ENCODE measurements at places on chromosomes 1 and 21.

DNA sequence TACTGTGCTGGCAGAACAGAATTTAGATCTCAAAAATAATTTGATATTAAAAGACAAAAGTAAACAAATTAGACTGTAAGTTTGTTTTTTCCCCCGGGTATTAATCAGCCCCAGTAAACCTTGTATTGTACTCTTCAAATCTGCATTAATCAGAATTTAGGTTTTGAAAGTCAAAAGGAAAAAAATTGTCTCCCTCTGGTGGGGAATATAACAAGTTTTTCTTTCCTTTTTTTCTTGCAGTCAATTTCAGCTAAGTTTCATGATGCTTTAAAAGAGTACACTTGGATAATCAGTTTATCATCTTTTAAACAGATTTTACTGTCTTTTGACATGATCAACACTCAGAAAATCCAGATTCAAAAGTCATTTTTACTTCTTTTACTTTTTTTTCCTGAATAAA is 134.5 kb upstream of the PKN2 start:
- DNase-seq: peak; percentile 6

DNA sequence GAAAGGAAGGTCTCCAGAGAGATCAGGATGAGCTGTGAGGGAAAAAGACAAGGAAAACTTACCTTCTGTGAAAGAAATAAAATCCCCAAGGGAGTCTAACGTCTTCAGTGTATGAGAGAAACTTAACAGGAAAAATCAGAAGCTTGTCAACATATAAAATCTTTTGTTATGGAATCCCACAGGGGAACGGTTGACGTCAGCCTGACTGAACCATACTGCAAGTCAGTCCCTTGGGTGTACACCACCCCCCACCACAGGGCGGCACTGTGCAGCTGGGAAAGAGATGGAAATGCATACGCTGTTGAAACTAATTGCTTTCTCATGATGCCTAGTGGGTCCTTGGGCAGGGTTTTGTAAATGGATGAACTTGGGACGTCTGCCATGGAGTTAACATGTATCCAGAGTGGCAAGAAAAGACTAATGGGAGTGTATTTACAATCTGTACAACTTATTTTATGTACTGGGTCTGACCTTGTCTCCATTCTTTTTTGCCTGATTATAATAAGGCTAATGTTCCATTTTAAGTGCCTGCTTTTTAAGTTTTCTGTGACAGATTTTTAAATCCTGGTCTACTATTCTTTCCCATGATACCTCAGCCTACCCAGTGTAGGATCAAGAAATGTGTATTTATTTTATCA is 22.7 kb downstream of the UTP25 start:
- peak; percentile 67 for DNase-seq

DNA sequence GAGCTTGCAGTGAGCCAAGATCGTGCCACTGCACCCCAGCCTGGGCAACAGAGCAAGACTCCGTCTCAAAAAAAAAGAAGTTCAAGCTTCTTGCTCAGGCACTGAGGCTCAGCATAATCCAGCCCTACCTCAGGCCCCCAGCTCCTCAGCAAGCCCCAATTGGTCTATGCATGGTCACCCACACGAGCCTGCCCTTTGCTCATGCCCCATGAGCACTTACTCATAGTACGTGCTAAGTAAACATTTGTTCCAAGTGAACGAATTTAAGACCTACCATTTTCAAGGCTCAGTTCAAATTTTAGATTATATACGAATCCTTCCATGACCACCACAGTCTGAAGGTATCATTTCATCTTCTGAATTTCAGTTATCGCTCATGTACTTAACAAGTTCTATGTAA is 4.3 kb downstream of the PDZK1 start:
- no peak for DNase-seq

DNA sequence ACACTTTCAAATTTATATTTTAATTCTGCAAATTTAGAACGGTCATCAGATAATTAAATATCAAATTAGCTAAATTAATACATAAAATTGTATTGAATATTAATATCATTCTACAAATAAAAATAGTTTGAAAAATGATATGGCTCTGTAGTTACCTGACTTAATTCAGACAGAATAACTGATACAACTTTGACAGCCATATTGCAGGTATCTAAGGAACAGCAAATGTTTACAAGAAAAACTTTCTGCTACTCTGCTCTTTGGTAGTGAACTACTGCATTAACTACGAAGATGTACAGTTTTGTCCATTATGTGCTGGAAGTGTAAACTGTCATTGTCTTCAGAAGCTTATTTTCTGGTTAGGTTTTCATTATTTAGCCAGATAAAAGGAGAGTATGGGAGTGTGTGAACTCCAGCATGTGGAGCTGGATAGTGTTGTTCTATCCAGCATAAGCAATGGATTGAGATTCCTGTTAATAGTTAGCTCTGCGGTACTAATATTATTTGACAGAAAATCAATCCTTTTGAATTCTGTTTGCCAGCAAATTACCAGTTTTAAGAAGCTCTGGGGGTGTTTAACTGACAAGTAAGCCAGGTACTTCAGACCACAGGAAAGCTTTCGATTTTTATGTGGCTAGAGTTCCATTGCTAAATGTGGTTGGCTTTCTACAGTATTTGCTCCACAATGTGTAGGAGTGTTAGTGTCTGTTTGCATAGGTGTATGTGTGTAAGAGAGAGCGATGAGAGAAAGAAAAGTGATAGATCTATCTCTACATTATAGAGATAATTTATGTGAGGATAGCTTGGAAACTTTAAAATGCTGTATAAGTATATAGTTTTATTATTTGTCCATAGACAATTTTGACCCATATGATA is 247.9 kb downstream of the GRIK1 start:
- no peak for DNase-seq

DNA sequence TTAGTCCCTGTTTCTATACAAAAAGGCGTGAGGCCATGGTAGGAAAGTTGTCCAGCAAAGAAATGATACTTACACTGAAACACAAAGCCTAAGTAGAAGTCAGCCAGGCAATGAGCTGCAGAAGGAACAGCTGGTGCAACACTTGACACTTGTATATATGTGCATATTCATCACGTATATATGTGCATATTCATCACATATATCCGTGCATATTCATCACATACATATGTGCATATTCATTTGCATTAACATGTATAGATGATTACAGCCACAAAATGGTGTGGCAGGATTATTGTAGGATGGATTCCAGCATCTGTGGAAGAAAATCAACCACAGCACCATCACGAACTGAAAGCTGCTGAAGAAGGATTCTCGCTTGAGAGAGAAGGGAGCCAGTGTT is 189.0 kb upstream of the RGS18 start:
- DNase-seq: no peak

DNA sequence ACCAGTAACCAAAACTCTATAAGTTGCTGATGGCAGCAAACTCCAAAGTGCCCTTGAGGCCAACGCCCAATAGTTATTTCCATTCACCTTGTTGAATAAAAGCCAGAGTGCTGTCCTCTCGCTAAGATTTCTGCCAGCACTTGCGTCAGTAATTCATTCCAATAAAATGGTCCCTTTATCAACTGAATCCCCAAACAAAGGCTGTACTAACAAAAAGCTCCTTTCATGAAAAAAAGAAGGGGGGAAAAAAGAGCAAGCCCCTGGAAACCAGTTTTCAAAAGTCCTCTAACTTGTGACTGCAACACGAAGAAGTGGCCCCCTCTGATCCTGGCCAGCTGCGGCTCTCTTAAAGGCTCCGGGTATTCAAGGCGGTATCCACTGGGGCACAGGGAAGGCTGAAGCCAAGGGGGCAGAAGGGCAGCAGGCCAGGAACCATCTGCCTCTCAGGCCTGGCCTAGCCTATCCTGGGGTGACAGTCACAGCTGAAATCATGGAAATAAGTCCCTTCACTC is 55.8 kb upstream of the ZNF326 start:
- DNase-seq: no peak

- no peak for DNase-seq
Observed at GRCh38 chr1:193421487-193421886, 235.1 kb upstream of the B3GALT2 start.

DNA sequence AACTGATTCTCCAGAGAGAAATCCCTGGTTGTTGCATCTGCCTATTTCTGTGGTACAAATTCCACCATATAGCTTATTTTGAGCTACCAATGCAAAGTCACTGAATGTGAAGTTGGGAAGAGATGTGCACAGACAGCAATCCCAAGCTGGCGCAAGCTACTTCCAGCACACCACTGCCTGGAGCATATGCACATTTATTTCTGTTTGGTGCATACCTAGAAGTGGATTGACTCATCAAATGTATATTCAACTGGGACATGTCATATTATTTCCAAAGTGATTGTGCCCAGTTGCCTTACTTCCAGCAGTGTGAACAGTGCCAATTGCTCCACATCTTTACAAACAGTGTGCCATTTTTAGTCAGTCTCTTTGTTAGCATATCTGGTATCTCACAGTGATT is 58.2 kb upstream of the PLD5 start:
- DNase-seq: no peak

- peak; percentile 39 for DNase-seq
Observed at GRCh38 chr1:163315773-163316374, 5.9 kb upstream of the NUF2 start.

DNA sequence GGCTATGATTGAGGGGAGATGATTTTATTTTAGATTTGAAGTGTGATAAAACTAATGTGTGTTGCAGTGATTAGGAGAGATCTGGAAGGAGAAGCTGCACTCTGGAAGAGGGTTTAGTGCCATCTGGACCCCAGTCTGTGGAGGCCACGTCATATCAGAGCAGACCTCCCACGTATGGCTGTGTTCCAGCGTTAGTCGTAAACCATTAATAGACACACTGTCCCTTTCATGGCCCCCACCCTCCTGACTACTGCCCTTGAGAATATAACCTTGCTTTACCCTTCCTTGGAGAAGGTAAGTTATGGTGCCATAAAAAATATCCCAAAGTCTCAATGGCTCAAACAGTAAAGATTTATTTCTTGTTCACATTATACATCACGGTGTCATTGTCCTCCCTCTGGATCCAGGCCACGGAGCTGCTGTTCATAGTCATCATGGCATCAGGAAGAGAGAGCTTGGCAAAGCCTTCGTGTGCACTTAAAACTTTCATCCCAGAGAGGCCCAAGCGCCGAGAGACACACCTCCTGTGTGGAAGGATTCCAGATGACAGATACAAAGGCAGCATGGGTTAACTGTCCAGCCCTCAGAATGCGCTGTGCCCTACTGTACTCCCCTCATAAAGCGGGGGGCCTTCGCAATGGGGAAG is 33.2 kb downstream of the RHOU start:
- DNase-seq: no peak

DNA sequence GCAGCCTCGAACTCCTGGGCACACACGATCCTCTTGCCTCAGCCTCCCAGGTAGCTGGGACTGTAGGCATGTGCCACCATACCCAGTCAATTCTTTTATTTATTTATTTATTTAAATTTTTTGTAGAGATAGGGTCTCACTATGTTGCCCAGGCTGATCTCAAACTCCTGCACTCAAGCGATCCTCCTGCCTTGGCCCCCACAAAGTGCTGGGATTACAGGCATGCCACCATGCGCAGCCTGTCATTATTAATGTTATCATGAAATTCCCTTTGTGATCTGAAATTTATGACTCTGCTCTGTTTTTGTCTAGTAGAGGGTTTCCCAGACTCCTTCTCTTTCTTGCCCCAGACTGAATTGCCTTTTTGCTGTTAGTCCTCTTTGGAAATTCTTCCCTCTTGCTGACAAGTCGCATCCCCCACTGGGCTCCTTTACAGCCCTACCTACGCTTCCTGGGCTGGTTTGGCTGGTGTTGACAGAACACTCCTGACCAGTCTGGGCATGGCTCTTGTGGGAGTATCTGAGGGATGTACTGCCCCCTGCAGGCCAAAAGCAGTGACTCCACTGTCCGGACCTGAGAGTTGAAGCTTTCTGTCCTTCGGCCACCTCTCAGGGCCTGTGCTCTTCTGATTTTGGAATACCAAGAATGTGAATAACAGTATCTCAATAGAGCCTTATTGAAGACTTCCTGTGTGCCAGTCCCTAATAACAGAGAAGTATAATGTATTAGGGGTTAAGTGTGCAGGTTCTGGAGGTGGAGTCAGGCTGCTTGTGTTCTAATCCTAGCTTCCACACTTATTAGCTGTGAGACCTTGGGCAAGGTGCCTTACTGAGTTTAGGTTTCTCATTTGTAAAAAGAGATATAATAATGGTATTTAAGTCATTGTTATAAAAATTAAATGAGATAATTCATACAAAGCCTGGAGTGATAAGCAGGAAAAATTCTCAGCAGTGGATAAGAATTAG is 28.2 kb downstream of the TCEANC2 start:
- peak; percentile 39 for DNase-seq

DNA sequence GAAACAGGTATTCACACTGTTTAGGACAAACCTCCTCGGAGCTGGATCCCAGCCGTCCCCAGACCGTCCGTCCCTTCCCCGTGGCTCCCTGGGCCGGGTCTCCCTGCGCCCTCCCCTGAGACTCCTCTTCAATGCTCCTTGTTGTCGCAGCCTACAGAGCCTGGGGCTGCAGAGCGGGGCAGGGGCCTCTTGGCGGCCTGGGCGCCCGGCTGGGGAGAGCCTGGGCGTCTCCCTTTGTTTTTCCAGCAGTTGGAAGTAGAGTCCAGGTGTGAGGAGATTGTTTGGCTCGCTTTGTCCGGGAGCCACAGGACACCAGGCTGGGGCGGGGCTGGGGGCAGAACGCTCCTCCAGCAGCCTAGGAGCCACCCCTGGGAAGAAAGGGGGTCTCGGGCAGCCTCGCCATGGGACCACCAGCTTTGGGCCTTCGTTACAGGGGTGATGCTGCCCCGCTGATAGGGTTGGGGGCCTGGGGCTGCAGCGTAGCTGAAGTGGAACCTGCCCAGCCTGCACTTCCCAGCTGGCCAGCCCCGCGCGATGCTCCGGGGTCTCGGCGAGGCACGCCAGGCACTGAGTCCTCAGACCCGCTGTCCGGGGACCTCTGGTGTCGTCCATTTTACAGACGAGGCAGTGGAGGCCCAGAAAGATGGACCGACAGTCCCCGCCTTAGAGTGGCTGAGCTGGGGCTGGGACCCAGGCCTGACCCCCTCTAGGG is 66.9 kb downstream of the PRDM16 start:
- no peak for DNase-seq

DNA sequence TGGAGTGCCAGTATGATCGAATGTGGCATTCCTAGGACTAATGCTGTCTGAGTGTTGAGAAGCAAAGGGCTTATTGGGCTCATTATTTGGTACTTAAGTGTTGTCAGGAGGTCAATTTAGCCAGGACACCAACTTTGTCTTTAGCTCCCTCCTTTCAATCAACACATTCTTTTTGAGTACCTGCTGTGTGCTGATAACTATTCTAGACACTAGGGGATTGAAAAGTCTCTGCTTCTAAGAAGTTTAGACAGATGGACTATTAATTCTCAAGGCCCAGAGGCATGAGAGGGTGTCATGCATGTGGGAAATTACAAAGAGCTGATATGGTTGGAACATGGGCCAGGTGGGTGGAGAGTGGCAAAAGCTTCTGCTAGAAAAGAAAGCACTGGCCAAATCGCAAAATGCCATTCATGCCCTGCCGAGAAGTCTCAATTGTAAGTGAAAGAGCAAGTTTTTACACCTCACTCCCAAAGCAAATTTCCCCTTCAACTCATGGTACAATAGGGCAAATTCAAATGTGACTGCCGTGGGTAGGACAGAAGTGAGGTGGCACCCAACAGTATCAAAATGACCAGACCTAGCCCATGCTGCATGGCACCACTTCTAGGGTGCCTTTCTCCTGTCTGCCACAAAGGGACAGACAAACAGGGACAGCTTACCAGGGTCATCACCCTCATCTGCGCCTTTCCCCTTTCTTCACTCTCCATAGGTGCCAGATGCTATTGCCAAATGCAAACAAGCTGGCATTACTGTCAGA is 53.6 kb upstream of the LAX1 start:
- DNase-seq: no peak

GRCh38 chr1:168656485-168656884 is 72.5 kb downstream of the DPT start:
- DNase-seq: no peak

- DNase-seq: peak; percentile 50
Observed at GRCh38 chr1:159790237-159790917, 9.6 kb downstream of the DUSP23 start.
